ENCODE measurements at places on chromosomes 1 and 21.
A peak's percentile ranks its signal among the peaks of the same experiment; 100 is the strongest.

GRCh38 chr1:50333595-50333974 is 89.7 kb downstream of the DMRTA2 start:
- no peak for DNase-seq

DNA sequence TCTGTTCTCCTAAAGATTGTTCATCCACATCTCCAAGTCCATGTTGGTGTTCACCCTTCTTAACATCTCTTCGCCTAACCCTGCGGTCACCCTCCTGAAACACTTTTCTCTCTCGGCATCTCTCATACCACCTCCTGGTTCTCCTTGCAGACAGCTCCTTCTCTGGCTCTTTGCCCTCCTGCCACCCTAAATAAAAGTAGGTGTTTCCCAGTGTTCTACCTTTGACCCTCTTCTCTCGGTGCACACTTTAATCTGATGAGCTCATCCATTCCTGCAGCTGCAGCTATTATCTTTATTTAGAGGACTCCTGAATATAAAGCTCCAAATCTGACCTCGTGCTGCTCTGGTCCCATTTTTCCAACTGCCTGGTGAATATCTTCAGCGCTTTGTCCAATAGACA is 126.9 kb downstream of the TMEM53 start:
- no peak for DNase-seq

DNA sequence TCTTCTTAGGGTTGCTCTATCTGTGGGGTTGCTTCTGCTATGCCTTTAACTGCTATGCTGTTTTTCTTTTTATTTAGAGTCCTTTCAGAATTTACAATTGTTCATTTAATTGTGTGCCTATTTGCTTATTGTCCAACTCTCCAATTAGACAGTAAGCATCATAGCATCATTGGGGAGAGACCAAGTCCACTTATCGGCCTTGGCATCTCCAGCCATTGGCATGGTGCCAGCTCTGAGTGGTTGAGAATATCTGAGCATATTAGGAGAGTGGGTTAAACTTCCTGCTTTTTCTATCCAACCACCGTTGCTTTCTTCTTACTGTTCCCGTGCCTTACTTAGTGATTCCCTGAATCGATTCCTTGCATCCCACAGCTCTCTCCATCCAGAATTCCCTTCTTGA is 535.0 kb downstream of the AJAP1 start:
- no peak for DNase-seq

- peak; percentile 19 for DNase-seq
Observed at GRCh38 chr1:150387200-150387599, 23.3 kb downstream of the RPRD2 start.

GRCh38 chr1:76876655-76877395 is 9.5 kb downstream of the ST6GALNAC5 start:
- no peak for DNase-seq

- DNase-seq = no peak
Observed at GRCh38 chr1:18948048-18948912, 8.2 kb downstream of the IFFO2 start.

DNA sequence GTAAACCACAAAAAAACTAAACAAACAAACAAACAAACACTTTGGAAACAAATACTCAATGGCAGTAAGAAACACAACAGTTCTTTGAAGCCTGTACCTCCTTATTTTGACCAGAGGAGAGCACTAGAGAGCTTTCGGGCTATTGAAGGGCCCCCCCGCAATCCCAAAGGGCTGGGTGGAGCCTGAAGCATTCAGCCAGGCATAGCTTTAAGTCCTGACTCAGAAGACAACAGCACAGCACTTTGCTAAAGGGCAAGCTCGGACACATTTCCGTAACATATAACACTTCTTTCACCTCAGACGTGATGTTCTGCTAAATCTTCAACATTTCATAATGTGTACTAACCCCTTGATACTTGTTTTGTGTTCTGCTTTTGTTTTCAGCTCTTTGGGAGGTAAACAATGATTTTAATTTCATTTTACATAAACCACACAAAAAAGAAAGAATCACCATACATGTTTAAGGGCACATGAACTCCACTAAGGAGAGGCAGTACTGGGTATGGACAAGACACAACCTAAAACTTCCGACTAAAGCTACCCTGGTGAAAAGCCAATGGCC is 9.7 kb upstream of the SHCBP1L start:
- DNase-seq = peak; percentile 78

DNA sequence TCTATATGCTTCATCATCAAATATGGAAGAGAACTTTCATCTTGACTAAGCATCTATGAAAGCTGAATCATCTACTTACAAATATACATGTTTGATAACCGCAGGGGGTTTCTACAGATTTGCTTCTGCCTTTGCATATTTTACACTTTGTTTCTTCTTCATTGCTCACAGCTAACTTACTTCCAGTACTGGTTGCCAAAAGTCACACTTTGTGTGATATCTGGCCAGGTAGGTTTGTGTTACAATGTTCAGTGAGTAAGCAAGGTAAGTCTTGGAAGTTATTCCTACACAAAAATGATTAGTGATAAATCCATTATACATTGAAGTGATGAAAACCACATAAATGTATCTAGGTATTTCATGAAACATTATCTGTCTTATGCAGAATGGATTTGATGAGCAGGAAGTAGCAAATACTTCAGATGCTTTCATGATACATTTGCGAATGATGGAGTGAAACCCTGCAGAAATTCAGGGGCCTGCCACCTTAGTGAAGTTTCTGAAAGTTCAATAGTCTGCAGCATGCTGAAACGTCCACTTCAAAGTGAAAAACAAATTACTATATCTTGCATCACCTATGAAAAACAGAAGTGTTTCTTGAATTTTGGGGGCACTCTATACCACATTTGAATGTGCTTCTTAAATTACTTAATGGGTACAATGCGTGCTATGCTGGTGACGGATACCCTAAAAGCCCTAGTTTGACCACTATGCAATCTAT is 187.3 kb downstream of the ATP6V1G3 start:
- no peak for DNase-seq

All from AML-193 (cell line).